Brain microvascular endothelial cell (primary cell): ENCODE measurements at places on chromosomes 3 and 15.

DNA sequence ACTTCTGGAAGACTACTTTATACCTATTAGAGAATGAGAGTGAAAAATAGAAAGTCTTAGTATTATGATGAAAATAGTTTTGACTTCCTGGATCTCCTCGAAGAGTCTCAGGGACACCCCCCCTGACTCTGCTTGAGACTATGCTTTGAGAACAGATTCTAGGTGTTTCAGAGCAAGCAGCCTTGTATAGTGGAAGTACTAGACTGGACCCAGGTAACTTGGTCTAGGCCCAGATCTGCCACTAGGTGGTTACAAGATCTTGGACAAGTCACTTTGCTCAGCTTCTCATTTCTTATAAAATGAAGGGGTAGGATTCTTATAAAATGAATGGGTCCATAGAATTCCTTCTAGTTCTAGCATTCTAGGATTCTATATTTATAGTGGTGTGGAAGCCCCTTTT is 9.1 kb downstream of the ABHD5 start:
- peak; percentile 24 for DNase-seq

- DNase-seq = no peak
These were observed 25.0 kb upstream of the RPP14 start for GRCh38 chr3:58281069-58281468.

DNA sequence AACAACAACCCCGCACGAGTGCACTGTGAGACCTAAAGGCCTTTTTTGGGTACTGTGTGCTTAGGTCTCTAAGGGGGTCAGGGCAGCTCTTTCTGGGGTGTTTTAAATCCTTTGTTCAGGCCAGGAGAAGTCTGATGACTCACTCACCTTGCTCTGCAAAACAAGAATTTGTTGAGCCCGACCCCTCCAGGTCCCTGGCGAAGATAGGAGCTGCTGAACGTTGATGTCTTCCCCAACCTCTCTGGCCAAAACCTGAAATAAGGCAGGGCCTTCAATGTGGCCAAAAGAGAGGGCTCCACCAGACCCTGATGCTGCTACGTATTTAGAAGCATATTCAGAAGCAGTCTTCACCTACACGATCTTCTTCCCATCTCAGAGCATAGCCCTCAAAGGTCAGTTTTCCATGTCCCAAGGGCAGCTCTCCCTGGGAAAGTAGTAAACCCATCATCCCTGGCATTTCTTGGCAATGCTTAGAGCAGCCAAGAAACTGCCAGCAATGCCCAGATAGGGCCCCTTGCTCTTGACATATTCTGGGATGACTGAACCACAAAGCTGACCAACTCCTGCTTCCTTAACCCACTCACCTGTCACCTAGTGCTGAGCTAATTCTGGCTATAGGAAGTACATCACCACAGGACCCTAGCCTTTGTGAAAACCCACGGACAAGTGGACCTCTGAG is 27.1 kb downstream of the CCDC13 start:
- DNase-seq = no peak

GRCh38 chr3:171187706-171188290 is 161.3 kb upstream of the SLC2A2 start:
- peak; percentile 28 for DNase-seq

- no peak for DNase-seq
These were observed 262.2 kb downstream of the MEX3B start for GRCh38 chr15:81783586-81783985.

DNA sequence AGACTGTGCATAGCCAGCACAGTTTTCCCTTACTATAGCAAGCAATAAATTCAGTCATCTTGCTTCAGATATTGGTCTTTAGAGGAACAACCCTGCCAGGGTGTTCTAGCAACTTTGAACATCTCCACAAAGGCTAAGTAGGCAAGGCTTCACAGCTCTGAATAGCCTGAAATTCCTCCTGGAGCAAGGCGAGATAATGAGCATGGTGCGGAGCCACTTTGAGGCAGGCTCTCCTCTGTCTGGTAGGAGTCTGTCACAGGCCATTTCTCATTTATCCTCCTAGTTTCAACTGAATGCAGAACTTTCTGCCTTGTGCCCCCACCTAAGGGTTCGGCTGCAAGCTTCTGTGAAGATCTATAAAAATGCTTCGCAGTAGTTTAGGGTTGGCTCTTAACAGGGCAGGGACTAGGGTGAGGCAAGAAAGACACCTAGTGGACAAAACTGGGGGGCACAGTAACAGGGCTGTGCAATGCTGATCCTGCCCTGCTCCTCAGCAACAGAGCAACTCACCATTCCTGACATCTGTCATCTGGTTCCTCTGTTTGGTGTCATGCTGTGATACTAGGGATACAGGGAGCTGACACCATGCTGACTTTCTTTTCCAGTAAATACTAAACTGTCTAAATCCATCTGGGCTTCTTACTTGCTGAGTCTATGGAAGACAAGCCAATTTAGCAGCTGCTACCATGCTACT is 16.6 kb upstream of the EHHADH start:
- DNase-seq = peak; percentile 41

- DNase-seq = no peak
These were observed 20.0 kb downstream of the MRPL46 start for GRCh38 chr15:88447206-88447605.

- no peak for DNase-seq
These were observed 60.0 kb downstream of the ZNF385D start for GRCh38 chr3:21691036-21691435.

GRCh38 chr15:98514034-98514622 is 134.2 kb upstream of the IGF1R start:
- no peak for DNase-seq

DNA sequence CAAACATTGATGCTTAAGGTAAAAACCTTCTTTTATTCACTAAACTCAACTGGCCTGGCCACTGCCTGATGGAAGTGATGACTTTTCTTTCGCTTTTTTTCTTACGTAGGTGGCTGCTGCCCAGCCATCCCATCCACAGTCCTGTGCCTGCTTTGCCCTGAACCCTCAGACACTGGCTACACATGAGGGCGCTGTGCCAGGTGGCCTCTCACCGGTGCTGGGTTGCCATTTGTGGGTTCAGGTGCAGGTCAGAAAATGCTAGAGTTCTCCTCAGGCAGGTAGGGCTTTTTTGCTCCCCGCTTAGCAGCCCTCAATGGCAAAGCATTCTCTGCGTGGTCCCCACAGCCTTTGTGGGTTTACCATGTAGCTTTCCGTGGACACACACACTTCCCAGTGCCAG is 88.3 kb upstream of the PRR23E start:
- DNase-seq = no peak

GRCh38 chr15:72939514-72940228 is 112.6 kb upstream of the NEO1 start:
- no peak for DNase-seq

- DNase-seq = no peak
These were observed 53.2 kb downstream of the CHST2 start for GRCh38 chr3:143172795-143173145.

- no peak for DNase-seq
These were observed 22.4 kb downstream of the PTH1R start for GRCh38 chr3:46900007-46900292.

- DNase-seq = no peak
These were observed 6.0 kb downstream of the ADCY5 start for GRCh38 chr3:123442908-123443307.

DNA sequence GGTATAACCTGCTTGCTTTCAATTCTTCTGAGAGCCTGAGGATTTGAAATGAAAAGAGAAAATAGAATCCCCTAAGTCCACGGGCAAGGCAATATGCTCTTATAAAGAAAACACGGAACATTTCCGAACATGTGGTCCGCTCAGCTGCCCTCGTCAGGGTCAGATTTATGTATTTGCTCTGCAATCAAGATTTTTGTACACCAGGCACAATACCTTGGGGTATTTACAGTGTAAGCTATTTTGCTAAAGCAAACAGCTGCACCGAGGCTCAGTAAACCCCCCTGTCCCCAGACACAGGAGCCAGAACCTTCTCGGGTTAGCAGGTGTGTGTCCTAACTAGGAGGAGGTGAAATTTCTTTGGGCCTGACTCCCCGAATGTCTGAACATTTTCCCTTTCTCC is 155.8 kb upstream of the LRIG1 start:
- DNase-seq = no peak

DNA sequence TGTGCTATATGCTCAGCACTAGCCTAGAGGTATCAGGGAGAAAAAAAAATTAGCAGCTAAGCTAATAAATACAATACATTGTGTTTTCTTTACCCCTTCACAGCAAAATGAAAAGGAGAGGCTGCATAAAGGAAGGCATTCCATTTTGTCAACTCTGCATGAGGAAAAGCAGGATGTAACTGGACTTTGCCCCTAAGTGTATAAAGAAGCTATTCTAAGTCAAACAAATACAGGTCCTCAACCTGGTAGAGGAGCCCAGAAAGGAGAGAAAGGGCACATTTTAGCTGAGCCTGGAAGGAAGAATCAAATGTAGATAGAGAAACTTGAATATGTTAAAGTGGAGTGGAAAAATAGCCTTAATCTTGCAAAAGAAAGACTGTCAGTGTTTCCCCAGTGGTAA is 89.0 kb upstream of the SPRED1 start:
- no peak for DNase-seq

DNA sequence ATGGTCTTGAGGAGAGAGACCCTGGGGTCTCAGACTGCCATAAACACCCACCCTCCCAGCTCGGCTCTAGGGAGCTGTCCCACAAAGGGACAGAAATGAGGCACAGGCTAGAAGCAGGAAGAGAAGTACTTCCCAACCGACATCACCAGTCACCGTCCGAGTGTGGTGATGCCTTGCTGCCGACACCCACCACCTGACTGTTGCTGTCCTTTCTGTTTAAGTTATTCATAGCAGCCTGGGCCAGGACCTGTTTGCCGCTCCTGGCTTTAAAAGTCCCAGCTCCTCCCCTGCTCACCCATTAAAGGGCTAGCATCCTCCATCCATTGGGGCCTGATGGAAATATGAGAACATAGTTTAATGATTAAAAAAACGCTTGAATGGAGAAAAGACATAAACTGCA is 13.2 kb upstream of the SPG11 start:
- no peak for DNase-seq

- DNase-seq = no peak
These were observed 26.0 kb upstream of the TM4SF1 start for GRCh38 chr3:149403443-149403842.

- DNase-seq = no peak
These were observed 430 bp downstream of the SLCO2A1 start for GRCh38 chr3:134029256-134029733.

GRCh38 chr15:90249203-90249863 is at the start of gene TTLL13:
Gene TTLL13, plus strand, starts transcription at chr15:90249556. Its CDS starts 1,075 bp downstream, at chr15:90250631.
- DNase-seq = peak; percentile 71

- DNase-seq = no peak
These were observed 24.1 kb upstream of the VEPH1 start for GRCh38 chr3:157527131-157527881.

GRCh38 chr3:17562845-17563244 is 179.6 kb downstream of the TBC1D5 start:
- DNase-seq = no peak

DNA sequence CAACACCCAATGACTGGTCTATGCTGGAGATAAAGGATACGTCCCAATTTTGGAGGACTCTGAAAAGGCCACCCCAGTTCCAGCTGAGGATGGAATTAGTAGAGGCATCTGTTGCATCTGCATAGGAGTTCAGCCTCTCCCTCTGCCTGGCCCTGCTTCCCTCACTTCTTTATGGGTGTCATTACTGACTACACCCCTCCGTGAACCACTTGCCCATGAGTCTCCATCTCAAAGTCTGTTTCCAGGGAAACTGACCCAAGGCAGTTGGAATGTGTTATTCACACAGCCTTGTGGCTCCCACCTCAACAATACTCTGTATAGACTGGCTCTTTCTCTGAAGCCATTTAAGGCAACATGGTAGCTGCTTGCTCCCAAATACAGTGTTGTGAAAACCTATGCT is 21.4 kb upstream of the PCOLCE2 start:
- DNase-seq = no peak

DNA sequence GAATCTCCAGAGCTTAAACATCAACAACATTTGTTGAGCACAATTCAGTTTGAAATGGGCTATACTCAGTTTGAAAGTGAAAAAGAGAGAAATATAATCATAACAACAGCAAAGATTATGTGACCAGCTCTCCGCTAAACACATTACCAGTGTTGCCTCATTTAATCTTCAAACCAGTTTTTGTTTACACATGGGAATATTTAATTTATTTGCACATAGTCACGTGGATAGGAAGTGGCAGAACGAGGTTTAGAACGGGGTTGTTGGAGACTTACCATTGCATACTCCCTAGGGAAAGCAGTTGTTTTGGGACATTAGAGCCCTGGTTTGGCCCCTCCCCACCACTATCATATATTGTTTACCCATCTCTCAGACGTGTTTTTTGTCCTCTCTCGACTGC is 77.2 kb downstream of the IL1RAP start:
- no peak for DNase-seq

GRCh38 chr3:30720586-30721313 is 114.3 kb downstream of the TGFBR2 start:
- DNase-seq = peak; percentile 14

GRCh38 chr3:30181581-30181980 is 424.8 kb upstream of the TGFBR2 start:
- DNase-seq = no peak

DNA sequence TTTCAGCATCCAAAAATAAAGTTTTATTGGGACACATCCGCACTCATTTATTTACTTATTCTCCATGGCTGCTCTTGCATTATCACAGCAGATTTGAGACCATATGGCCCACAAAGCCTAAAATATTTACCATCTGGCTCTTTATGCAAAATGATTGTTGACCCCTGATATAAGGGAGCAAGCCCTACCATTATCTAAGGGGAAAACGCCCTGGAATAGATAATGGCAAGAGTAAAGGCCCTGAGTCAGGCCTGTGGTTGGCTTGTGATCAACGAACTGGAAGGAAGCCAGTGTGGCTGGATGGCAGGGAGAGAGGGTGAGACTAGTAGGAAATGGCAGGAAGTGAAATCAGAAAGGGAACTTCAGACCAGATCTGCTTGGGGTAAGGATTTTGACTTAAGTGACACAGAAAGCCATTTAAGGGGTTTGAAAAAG is 24.6 kb upstream of the DMXL2 start:
- DNase-seq = peak; percentile 45

DNA sequence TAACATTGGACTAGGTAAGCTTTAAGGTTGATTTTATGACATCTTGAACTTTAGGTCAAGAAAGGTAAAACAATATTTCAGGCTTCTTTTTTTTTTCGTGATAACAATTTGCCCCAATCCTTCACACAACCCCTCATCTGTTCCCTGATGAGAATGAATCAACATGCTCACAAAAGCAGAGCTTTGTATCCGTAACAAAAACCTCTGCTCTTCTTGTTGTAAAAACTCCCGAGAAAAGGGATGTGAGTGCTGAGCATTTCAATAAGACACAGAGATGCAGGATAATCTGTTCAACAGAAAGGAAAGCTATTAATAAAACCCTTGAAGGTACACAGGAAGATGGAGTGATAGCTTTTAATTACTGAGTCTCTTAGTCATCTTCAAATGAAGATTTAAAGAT is 94.3 kb downstream of the RAD18 start:
- no peak for DNase-seq

GRCh38 chr15:83533410-83533962 is 86.3 kb downstream of the SH3GL3 start:
- DNase-seq = no peak

DNA sequence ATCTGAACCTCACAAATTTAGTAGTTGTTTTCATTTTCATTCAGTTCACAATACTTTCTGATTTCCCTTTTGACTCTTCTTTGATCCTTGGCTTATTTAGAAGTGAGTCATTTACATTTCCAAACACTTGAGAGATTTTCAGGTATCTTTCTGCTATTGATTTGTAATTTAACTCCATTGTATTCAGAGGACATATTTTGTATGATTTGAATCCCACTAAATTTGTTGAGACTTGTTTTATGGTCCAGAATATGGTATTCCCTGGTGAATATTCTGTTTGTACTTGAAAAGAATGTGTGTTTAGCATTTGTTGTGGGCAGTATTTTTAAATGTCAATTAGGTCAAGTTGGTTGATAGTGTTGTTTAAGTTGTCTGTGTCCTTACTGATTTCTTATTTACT is 29.6 kb downstream of the FAN1 start:
- no peak for DNase-seq
